Uterine smooth muscle cell (primary cell): ENCODE measurements at places on chromosomes 11 and 22. TPM values are rescaled to one million over a fixed set of nuclear protein-coding genes. Genes with fewer than 3 reads are reported as not detected.

WEE1 gene
- 39.2 and 63.9 TPM in 2 replicates for total RNA-seq

SLC5A1 gene
- total RNA-seq = not detected in 2 replicates

ARHGAP1 gene
- 31.2 and 43.2 TPM in 2 replicates for total RNA-seq

KCNJ11 gene
- not detected in 2 replicates for total RNA-seq

TUB gene
- total RNA-seq = 8.9 and 16.7 TPM in 2 replicates
